ENCODE measurements at places on chromosomes 4 and X.

DNA sequence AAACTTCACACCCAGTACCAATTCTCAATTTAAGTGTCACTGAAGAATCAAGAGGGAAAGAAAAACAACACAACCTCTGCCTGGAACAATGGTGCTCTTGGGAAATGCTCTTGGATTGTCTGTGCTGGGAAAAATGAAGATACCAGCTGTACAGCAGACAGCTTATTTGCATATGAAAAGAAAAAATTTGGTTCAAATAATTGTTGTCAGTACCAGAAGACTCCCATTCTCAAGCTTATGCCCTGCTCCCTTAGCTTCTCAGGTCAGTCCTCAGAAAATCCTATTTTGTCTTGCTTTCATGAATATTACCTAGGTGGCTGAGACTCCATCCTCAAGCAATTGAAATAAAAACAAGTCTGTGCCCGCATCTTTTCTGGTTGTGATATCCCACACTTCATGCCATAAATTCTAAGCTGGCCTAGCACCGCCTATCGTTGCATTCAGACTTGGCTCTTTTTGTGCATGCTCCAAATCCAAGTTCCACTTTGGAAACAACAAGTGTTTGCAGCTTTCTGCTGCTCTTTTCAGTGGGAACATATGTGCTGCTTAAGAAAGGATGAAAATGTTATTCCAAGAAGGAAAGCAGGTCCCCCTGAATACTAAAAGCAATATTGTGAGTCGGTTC, 431.6 kb downstream of the INPP4B start:
- no peak for DNase-seq

DNA sequence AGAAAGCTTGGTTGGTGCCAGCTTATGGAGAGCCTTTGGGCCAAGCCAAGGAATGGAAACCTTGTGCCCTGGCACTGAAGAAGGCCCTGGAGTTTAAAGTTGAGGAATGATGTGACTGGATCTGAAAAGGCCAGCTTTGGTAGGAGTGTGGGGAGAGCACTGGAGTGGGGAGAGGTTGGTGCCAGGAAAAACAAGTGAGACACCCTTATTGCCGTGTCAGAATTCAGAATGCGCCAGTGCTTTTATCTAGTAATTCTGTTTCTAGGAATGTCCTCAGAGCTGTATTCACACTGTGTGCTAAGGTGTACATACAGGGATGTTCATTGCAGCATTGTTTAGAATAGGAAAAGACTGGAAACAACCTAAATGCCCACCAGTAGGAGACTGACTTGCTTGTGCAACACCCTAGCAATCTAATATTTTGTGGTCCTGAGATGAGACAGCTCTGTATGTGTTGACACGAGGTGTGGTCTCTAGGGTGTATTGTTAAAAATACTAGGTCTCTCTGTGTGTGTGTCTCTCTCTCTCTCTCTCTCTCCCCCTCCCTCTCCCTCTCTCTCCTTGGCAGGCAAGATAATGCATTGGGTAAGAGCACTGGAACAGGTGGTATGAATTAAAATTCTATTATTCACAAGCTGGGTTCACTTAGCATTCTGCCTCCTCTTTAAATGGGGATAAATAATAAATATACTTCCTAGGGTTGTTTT, 107.8 kb downstream of the GATB start:
- peak; percentile 46 for DNase-seq

GRCh38 chr4:84849051-84849640, 117.3 kb downstream of the WDFY3 start:
- peak; percentile 43 for DNase-seq

DNA sequence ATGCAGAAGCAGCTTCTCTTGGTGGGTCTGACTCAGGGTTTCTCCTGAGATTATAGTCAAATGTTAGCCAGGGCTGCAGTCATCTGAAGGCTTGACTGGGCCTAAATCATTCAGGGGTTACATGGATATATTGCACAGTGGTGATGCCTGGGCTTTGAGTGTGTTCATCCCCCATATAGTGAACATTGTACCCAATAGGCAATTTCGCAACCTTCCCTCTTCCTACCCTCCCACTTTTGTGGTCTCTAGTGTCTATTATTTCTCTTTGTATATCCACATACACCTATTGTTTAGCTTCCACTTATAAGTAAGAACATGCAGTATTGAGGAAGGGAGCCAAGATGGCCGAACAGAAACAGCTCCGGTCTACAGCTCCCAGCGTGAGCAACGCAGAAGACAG, 90.3 kb upstream of the CAMK2D start:
- no peak for DNase-seq

- DNase-seq, result no peak
Observed at GRCh38 chr4:161817914-161818313, 345.9 kb downstream of the FSTL5 start.

GRCh38 chrX:154696676-154697045, 43.3 kb upstream of the CTAG2 start:
- DNase-seq, result peak; percentile 2

DNA sequence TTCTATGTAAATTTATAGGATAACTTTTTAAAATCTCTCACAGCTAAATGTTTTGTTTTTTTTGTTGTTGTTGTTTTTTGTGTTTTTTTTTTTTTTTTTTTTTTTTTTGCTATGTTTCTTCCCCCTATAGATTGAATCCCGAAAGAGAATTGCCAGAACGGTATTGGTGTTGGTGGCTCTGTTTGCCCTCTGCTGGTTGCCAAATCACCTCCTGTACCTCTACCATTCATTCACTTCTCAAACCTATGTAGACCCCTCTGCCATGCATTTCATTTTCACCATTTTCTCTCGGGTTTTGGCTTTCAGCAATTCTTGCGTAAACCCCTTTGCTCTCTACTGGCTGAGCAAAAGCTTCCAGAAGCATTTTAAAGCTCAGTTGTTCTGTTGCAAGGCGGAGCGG, 4.1 kb downstream of the BRS3 start:
- DNase-seq, result no peak

DNA sequence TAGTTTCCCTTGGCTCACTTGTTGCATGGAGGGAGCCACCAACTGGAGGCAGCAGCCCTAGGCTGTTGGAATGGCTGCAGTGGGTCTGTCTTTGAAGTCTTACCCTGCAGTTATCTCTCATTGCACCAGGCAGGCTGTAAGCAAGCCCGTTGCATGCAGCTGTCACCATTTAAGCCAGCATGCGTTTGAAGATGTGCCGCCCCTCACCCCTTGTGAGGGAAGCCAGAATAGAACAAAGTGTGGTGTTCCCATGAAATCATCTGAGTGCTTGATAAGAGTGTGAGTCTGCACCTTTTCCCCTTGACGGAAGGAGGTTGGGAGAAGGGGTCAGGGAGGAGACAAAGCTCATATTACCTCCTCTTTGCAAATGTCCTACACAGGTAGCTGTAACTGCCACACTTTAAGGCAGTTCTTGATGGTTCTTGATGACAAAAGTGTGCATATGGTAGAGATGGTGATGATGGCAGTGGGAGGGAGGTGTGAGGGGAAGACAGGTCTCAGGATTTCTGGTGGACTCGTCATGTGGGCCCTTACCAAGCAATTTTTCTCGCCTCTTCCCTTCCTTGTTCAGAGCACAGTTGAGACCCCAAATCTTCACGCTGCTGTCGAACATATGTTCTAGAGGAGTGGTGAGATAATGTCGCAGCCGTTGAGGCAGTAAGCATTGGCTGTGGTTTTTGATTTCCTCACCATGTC, 191.4 kb upstream of the LEF1 start:
- DNase-seq, result no peak

DNA sequence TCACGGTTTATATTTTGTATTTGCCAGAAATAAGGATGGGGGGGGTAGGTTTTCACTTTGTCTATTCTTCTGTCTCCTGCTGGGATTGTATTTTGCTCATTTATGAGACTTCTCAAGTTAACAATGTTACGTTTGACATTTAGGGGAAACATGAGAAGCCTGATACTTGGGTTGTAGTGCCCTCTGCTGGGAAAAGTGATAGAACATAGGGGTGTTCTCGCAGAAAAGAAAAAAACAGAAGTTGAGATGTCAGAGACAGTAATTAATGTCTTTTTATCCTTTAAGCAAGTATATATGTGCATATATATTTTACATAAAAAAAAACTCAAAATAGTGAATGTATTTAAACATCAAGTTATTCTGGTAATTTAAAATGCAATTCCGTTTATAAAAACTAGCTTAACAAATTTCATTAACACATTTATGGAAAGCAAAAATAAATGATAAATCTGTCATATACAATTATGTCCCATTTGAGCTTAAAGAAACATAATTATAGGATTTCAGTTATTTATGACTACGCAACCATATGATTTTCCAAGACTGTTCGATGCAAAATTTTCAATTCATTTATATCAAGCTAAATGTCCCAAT, 46.0 kb upstream of the TMPRSS11F start:
- DNase-seq, result peak; percentile 58

GRCh38 chrX:149877636-149878035, 3.3 kb upstream of the MAGEA8 start:
- peak; percentile 0 for DNase-seq

- no peak for DNase-seq
Observed at GRCh38 chr4:81694176-81694913, 222.6 kb upstream of the RASGEF1B start.

DNA sequence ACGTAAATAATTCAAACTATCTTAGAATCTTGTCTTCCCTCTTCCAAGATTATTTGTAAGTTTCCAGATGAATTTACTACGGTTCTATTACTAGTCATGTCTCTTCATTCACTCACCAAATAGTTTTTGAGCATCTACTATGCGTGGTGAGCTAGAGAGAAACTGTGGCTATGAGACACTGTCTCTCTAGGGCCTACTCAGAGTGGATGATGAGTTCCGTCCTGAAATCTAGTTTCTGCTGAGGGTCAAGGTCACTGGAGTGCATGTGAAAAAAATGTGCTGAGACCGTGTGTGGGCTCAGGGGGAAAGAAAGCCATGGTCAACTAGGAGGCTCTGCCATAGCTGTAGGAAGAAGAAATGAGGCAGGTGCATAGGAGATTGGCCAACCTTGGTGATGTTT, 320.2 kb upstream of the GATB start:
- DNase-seq, result no peak

DNA sequence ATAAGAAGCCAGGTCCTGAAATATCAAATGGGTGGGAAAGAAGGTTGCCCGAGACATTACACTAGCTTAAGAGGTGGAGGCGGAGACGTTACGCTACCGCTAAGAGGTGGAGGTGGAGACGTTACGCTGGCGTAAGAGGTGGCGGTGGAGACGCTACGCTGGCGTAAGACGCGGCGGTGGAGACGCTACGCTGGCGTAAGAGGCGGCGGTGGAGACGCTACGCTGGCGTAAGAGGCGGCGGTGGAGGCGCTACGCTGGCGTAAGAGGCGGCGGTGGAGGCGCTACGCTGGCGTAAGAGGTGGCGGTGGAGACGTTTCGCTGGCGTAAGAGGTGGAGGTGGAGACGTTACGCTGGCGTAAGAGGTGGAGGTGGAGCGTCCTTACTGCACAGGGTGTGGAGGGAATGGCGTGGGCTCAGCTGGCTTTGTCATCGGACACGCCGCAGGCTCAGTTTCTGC, 12.8 kb downstream of the CYP4V2 start:
- DNase-seq, result peak; percentile 51

DNA sequence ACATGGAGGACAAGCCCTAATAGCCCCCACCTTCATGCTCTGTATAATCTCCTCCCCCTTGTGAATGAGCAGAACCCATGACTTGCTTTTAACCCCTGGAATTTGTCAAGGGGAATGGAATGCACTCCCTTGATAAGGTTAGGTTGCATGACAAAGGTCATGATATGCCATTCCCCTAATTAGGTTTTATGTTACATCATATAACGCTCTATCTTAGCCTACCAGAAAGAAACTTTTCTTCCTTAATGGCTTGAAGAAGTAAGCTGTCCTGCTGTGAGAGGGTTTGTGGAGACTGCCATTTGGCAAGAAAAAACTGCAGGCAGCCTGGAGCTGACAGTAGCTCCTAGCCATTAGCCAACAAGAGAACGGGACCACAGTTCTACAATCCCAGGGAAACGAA, 399.8 kb upstream of the MAD2L1 start:
- no peak for DNase-seq

DNA sequence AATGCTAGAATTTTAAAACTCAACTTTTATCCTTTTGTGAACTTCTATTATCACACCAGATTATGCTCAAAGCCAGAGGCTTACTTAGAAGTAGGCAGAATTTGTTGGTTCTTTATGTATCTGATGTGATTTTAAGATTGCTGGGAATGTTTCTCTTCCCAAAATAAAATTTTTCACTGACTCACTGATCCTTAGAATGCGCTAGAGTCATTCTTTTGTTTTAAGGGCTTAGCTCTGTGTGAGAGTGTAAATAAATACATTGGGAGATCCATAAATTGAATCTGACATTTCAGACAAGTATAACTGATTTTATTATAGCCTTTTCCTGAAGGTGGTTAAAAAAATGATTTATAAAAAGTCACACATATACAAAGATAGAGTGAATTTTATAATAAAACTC, 101.3 kb downstream of the LARP1B start:
- peak; percentile 9 for DNase-seq

DNA sequence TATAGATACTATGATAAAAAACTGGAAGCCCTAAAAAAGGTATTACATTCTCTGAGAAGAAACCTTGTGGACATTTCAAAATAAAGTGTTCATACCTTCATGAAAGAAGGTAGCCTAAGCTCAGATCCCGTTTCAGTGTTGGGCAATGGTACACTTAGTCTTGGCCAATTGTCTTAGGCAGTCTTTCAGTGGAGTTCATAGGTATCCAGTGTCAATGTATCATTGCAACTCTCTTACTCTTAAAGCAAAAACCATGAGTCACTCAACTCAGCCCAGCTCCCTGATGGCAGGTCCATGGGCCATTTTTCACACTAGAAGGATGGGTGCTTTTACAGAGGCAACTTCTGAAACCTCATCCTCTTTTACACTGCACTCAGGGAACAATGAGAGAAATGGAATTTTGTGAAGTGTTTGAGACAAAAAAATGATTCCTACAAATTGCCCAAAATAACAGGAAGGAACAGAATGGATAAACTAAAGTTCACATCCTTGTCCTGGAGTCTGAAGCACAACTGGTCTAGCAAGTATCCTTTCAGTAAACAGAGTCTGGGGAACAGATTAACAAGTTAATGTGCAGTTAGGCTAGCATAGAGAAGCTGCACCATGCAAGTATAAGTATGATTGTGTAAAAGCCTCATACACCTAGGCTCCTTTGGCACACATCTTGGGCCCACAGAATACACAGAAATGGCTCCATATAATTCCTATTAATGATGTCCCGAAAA, 7.0 kb upstream of the ZNF827 start:
- DNase-seq, result no peak

DNA sequence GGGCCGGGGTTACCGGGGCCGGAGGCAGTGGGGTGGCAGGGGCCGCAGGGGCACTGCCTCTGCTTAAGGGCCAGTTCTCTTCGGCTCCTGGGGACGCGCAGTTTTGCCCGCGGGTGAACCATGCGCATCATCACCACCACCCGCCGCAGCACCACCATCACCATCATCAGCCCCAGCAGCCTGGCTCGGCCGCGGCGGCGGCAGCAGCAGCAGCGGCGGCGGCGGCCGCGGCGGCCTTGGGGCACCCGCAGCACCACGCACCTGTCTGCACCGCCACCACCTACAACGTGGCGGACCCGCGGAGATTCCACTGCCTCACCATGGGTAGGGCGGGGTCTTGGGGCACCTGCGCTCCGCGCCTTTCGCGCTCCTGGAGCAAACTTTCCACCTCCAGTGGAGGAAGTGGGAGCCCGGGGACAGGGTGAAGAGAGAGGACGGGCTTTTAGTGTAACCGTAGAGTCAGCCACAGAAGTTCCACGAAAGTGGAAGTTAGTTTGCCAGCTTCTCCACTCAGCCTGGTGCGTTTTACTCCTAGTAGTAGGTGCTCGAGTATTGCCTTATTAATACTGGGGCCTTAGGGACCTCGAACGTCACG, 729 bp downstream of the GSX2 start:
- DNase-seq, result no peak
